ENCODE measurements at places on chromosomes 3 and 15.

- DNase-seq: no peak
These were observed 67.2 kb upstream of the POLG start for GRCh38 chr15:89401631-89402517.

DNA sequence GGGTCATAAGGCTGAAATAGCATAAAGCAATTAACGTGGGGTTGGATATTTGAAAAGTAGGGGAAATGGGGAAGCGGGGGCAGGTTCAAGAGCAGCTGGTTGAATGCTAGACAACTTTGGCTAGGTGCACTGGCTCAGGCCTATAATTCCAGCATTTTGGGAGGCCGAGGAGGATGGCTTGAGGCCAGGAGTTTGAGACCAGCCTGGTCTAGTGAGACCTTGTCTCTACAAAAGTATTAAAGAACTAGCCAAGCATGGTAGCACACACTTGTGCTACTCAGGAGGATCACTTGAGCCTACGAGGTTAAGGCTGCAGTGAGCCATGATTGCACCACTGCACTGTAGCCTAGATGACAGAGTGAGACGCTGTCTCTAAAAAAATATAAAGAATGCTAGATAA is 6.9 kb upstream of the FANCD2 start:
- no peak for DNase-seq

GRCh38 chr3:33211444-33211843 is 7.2 kb downstream of the SUSD5 start:
- no peak for DNase-seq

- DNase-seq: peak; percentile 87
These were observed 359 bp downstream of the ARIH1 start for GRCh38 chr15:72474466-72474911.

- no peak for DNase-seq
These were observed 210.6 kb downstream of the UBE3A start for GRCh38 chr15:25228261-25228660.
